ENCODE measurements at places on chromosomes 5 and 9.

DNA sequence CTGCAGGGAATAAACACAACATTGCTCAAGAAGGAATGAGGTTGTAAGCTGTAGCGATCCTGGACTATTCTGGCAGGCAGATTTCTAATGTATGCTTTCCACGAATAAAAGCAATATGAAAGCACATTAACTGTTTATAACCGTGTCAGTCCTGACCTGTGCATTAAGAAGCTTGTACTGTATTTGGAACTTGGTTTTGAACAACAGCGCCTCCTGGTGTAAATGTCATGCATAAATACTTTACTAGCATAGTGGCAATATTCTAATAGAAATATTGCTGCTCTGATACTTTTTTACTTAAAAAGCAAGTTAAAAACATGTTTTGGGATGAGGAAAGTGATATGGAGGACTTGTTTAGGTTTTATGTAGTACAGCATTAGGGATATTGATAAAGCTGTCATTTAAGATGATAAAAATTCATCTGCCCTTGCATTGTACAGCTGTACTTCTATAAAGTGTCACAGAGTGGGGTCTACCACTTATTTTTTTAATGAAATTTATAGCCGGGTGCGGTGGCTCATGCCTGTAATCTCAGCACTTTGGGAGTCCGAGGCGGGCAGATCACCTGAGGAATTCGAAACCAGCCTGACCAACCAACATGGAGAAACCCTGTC is 70.7 kb upstream of the GNE start:
- DNase-seq, result peak; percentile 54

DNA sequence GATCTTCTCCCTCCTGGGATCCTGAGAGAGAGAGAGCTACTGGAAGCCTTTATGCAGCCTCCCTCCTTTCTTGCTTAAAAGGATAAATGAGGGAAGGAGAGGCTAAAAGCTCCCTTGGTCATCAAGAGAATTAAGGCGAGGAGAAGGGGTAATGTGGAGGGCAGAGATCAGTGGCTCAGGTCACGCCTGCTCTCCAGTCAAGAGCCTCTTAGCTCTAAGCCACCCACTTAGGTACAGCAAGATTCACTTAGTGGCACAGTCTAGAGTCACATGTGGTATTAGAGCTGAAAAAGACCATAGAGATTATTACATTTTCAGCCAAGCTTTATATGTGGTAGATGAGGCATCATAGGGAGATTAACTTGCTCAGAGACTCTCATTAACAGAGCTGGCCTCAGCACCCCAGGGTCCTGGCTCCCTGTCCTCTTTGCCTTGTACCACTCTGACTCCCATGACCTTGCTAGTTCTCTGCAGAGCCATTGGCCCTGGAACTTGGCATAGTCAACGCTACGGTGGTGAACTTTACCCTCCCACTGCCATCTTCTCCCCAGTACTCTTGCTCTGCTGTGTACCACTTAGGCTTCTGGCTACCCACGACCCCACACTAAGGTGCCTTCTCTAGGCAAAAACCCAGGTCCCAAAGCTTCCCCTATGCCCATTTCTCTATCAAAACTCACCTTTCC is 37.6 kb downstream of the MFAP3 start:
- no peak for DNase-seq

- peak; percentile 52 for DNase-seq
These were observed 739 bp downstream of the PPP2CA start for GRCh38 chr5:134224888-134225779.

DNA sequence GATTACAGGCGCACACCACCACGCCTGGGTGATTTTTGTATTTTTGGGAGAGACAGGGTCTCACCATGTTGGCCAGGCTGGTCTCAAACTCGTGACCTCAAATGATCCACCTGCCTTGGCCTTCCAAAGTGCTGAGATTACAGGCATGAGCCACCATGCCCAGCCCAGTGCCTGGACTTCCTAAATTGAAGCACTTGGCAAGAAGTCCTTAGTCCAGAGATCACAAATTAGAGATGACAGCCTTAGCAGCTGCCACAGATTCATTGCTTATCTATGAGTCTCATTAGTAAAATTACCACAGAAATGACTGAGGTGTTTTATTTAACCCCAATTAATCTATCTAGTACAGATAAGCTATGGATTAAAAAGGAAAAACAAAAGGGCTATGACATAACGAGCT is 19.2 kb downstream of the EFCAB9 start:
- DNase-seq, result no peak

DNA sequence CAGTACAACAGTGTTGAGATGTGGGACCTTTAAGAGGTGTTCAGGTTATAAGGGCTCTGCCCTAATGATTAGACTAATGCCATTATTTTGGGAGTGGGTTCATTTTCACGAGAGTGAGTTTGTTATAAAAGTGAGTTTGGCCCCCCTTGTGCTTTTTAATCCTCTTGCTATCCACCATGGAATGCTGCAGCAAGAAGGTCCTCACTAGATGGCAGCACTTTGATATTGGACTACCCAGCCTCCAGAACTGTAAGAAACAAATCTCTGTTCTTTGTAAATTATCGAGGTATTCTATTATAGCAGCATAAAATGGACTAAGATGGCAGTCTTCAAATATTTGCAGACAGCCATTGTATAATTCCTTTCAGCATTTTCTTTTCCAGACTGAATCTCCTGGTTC is 212.4 kb downstream of the LRRC70 start:
- DNase-seq, result no peak

GRCh38 chr9:17578911-17579793 is at the start of gene SH3GL2:
Gene SH3GL2 (plus strand): TSS chr9:17579066.
- DNase-seq, result no peak

DNA sequence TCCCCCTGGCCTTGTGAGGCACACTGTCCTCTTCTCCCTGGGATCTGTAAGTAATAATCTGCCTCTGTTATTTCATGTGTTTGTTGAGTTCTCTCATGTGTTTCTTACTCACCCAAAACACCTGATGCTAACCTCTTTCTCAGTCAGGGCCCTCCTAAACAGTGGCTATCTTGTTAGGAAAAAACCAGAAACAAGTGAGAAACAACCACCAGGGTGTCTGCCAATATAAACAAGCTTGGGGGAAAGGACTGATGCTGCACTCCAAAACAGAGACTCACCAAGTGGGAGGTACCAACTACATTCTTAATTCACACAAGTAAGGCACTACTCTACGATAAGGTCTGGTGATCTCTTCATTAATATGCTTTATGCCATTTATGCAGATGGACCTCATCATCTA is 564.4 kb downstream of the SEMA5A start:
- DNase-seq, result no peak

DNA sequence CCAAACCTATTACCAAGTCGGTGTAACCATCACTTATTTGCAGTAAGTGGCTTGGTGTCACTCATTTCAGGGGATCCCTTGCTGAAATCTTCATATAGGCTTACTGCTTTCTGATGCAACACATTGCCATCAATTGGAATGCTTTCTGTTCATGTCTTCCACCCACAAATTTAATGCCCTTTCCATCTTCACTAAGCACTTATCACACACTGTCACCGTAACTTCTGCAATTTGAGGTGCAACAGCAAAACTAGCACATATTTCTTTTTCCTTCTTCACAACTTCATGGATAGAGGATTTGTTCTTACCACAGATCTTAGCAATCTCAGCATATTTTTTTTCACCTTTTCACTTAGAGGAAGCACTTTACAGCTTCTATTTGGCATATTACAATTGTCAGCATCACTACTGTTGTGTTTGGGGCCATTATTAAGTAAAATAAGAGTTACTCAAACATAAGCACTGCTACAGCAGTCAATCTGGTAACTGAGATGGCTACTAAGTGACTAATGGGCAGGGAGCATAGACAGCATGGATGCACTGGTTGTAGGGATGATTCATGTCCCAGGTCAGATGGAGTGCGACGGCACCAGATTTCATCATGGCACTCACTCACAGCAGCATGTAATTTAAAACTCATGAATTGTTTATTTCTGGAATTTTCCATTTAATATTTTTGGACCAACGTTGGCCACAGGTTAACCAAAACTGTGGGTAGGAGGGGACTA is 70.1 kb downstream of the PIP5K1B start:
- no peak for DNase-seq

- no peak for DNase-seq
These were observed 1.1 kb downstream of the PLPP6 start for GRCh38 chr9:4662989-4663792.

- DNase-seq, result no peak
These were observed 47.8 kb downstream of the THOC3 start for GRCh38 chr5:175920231-175920811.

DNA sequence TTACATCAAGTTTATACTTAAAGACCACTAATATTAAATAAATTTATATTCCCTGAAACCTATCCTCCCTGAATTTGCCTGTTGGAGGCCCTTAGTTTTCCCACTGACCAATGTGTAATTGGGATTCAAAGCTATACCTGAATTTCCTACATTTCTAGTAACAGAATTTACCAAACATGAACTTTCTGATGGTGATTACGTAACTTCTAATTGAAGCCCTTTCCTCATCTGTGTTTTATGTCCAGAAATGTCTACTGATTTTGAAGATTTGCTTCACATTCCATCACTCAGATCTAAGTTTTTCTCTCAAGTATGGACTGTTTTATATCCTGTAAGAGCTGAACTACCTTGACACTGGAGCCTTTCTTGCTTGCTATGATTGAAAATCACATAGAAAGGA is 12.8 kb downstream of the ZFP62 start:
- no peak for DNase-seq

GRCh38 chr5:143054480-143054941 is 284.3 kb downstream of the ARHGAP26 start:
- no peak for DNase-seq

DNA sequence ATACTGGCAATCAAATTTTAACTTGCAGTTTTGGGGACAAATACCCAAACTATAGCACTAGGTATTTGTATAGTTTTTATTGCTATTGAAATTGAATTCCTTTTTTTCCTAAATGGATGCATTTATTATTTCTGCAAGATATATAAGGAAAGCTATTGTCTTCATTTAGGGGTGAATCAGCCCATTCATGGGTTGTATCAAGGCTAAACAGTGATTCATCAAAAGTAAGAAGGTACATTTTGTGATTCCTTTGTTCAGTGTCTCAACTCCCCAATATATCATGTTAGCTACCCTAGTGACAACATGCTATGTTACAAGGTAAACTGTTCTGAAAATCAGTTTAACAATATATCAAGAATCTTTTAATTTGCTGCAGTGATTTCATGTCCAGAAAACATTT is 185.7 kb downstream of the PLK2 start:
- no peak for DNase-seq

DNA sequence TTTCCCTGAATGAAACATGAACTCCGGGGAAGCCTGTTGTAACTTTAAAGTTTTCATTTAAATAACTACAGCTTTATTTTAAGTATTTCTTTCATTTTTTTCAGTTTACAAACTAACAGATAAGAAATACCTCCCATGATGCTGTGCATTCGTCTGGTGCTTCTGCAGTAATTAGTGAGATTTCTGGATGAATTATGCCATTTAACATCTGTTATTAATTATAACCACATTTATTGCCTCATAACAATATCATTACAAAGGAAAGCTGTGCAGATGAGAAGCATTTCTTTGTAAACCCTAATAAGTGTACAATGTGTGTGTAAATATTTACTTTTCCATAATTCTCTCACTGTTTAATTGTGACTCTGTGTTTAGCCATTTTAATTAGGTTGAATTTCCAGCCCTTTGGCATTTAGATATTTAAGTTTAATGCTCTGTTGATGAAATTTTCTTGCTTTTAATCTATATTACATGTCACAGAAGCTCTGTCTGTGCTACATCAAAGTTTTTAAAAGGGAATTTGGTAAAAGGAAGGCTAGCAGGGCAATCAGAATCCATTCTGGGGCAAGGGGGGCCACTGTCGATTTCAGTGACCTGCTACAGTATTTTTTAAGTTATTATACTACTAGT is 418.0 kb downstream of the SPATA31D1 start:
- no peak for DNase-seq

DNA sequence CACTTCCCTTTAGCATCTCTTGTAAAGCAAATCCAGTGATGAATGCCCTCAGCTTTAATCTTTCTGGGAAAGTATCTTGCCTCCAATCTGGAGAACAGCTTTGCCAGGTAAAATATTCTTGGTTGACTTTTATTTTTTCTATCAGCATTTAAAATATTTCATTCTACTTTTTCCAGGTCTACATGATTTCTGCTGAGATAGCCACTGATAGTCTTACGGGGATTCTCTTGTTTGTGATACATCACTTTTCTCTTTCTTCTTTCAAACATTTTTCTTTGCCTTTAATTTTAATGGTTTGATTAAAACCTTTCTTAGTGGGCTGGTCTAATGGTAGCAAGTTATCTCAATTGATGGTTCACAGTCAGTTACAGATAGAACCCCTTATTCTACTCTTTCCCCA is 33.9 kb upstream of the FAM120A start:
- no peak for DNase-seq

DNA sequence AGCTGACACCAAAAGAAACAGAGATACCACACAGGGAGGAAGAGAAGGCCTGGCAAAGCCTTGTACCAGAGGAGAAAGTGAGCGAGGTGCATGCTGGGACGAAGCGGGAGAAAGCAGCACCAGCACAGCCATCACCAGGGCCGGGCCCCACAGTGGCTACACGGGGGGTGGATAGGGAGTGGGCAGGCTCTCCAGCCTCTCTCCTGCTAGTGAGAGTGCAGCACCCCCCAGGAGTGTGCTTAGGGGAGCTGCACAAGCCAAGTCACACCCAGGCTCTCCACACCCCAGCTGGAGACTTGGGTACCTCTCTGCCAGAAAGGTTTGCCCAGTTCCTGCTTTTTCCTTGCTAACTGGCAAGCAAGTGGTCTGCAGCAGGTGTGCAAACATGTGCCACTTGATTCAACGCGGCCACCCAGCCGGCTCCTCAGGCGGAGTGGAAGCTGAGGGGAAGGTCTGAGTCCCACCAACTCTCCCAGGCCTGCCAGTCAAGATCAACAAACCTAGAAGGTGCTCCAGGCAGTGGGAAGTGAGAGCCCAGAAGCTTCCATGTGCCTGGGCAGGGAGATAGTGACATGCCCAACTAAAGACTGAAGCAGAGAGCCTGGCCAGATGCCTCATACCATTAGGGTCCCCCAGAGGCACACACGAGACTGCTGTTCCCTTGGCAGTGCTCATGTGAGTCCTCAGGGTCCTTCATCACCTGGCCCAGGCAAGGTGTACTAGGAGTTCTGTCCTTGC is 39.9 kb downstream of the BICD2 start:
- no peak for DNase-seq

DNA sequence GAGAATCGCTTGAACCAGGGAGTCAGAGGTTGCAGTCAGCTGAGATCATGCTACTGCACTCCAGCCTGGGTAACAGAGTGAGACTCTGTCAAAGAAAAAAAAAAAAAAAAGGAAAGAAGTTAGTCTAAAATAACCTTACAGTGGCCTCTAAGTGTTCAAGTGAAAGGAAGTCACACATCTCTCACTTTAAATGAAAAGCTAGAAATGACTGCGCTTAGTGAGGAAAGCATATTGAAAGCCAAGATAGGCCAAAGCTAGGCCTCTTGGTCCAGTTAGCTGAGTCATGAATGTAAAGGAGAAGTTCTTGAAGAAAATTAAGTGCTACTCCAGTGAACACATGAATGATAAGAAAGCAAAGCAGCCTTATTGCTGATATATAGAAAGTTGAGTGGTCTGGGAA is 38.1 kb downstream of the ITGA1 start:
- no peak for DNase-seq

- no peak for DNase-seq
These were observed 31.0 kb upstream of the GNA14 start for GRCh38 chr9:77679088-77679487.

GRCh38 chr5:141680751-141681201 is 1.3 kb downstream of the ARAP3 start:
- DNase-seq, result no peak
